ENCODE measurements at places on chromosomes 2 and 18.
A peak's percentile ranks its signal among the peaks of the same experiment; 100 is the strongest.

DNA sequence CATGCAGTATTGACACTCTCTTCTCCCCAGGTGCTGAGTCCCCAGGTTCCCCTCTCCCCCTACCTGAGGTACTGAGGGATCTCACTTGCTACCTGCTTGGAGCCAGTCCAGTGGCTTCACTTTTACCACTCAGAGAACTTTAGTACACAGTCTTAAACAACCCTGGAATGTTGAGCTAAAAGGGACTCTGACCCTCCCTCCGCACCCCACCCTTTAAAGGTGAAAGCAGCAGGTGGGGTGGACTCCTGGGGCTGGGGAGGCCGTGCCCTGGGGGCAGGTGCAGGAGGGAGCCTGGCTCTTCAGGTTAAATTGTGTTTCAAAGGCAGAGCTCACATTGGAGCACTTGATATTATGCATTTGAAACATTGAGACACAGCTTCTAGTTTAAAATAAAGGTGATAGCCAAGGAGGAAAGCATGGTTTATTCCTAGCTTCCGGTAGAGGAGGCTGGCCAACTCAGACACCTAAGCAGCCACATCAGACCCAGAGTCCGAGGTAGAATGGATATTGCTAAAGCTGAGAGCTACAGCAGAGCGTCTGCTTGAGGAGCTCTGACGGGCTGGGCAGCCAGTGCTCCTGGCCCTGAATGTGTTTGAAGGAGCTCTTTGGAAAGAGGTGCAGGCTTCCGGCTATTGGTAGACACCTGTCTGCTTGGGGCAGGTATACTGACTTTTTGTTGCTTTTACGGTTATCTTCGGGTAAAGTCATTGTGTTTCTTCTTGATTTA lies 196.4 kb downstream of the AGAP1 start:
- no peak for DNase-seq

DNA sequence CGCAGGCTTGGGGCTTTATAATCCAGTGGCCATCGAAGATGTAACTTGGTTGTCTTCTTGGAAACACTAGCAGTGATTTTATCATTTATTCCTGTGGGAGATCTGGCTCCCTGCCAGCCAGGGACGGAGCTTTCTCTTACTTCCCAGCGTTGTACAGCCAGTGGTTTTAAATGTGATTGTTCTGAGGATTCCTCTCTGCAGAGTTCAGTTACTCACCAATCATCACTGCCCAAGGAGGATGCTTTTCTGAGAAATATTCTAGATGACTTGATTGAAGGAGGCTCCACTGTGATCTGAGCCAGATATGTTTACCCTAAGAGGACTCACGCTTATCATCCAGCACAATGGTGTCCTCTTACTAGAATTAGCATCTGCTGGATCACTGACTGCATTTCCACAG lies 744.3 kb downstream of the RNF144A start:
- DNase-seq = no peak

DNA sequence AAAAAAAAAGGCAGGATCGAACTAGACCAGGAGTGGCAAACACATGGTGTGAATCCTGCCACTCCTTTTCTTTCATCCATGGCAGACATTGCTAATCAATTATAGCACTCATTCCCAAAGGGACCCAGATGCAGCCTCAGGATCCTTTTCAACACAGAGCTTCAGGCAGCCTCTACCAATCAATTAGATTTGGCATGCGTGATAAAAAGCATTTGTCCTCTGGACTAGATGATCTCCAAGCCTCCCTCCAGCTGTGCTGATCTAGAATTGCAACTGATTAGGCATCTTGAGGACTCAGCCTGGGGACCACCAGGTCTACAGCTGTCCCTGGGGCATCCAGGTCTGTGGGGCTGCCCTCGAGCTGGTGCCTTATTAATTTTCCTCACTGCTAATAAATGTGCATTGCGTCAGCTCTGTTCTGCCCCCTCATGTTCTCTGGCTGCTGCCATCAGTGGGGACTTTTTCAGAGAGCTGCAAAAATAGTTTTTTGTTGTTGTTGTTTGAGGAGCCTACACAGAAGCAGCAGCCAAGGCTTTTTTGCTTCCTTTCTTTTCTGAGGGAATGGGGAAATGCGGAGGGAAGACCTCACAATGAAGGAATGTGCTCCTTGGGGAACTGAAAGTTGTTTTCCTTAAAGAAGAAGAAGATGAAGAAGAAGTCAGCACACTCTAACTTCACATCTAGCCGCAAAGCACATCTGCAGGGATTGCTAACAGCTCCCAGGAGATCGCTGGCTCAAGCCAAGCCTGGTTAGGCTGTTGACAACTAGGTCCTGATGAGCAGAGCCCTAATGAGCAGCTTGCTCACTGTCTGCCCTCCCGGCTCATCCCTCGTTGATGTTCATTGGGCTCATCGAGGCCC lies 8.8 kb upstream of the ATOH8 start:
- DNase-seq = peak; percentile 32

- no peak for DNase-seq
Observed at GRCh38 chr18:50896093-50896492, 17.2 kb downstream of the ME2 start.

GRCh38 chr2:161952783-161953191 lies 121.2 kb downstream of the DPP4 start:
- no peak for DNase-seq

DNA sequence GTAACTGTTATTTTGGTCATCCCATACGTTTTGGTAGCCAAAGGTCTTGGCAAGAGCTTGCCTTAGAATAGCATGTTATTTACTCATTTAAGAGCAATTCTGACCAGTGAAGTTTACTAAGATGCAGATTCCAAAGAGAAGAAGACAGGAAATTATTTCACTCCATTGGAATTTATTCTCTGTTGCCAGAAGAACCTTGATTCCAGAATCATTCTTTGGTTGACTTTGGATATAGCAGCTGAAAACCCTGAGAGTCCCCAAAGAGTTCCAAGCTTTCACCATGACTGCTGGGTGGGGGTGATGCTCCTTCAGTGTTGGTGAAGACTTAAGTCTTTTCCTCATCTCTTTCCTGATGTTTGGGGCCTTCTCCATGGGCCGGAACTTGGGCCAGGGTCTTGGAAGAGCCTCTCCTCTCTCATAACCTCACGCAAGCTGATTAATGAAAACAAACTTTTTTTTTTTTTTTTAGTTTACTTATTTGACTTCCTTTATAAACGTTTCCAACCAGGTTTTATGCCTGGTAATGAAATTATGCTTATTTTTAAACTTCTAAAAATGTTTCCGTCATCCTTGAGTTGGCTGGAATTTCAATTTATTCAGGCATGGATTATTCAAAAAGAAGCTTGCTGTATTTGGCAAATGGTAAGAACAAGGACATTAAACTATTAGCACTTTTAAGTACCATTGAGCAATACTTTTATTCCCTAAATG lies 192.0 kb downstream of the MTX2 start:
- no peak for DNase-seq

DNA sequence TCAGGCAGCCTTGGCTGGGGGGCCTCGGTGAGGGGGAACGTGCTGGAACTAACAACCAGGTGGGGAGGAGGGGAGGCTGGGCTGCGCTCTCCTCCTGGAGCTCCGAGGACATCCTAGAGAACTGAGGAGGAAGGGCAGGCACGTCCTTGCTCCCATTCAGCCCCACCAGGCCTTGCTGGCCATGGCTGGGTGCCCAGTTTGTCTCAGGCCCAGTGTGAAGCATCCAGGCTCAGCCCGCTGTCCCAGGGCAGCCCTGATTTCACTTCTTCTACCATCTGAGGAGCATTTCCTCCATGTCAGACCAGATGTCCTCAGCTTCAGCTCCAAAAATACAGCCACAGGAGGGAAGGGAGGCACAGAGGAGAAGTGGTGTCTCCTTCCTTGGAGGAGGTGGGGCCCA lies 125.4 kb downstream of the CELF4 start:
- DNase-seq = no peak

- DNase-seq = no peak
Observed at GRCh38 chr2:129611471-129611870, 368.0 kb upstream of the RAB6C start.

DNA sequence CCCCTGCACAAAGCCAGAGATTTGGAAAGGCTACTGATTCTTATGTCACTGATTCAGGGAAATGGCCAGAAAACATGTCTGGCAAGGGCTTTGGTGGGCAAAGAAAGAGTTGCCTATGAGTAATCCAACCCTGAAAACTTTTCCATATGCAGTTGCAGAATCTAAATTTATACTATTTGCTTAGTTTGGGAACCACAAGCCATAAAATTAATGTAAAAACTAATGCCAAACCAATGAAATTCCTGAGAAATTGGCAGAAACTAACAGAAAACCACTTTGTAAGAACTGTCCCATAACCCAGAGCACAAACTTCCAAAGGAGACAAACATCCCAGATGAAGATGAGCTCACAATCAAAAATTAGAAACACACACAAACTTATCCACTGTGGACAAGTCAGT lies 48.8 kb downstream of the TCF4 start:
- DNase-seq = no peak

DNA sequence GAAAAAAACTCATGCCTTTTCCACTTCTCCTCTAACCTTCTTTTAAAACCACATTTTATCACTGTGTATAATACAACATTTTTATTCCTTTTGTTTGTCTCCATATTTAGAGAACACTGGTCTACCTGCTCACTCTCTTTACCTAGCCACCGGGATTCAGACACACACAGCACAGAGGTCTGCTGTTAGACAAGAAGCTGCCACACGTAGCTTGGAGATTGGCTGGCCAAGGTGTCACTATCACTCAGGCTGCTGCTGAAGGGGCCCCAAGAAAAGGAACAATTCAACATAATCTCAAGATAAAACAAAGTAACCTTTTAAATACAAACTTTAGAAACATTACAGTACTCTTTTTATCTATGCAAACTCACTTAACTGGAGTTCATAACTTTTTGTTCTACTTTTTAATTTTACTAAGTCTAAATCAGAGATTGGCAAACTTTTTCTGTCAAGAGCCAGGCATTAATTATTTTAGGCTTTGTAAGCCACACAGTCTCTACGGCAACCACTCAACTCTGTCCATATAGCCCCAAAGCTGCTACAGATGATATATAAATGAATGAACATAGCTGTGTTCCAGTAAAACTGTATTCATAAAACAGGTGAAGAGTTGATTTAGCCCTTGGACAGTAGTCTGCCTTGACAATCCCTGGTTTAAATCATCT lies 25.8 kb downstream of the FEZ2 start:
- no peak for DNase-seq

DNA sequence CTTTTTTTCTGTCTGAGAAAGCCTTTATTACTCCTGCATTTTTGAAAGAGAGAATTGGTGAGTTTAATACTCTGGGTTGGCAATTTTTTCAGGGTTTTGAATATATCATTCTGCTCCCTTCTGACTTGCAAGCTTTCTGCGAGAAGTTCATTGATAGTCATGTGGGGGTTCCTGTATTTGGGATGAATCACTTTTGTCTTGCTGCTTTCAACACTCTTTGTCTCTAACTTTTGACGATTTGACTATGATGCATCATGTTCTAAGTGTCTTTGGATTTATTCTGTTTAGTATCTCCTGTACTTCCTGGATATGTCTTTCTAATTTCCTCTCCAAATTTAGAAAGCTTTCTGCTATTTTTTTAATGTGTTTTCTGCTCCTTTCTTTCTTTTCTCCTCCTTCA lies 41.0 kb upstream of the SLC9A2 start:
- no peak for DNase-seq

- peak; percentile 11 for DNase-seq
Observed at GRCh38 chr2:134268265-134268664, 14.4 kb downstream of the MGAT5 start.

GRCh38 chr2:3180082-3180908 lies 197.3 kb downstream of the EIPR1 start:
- no peak for DNase-seq

- DNase-seq = no peak
Observed at GRCh38 chr2:189579585-189580186, 900 bp downstream of the SLC40A1 start.

GRCh38 chr2:46065152-46065551 lies 232.1 kb upstream of the EPAS1 start:
- DNase-seq = no peak

GRCh38 chr2:210620456-210620855 lies 64.1 kb downstream of the CPS1 start:
- DNase-seq = no peak

- DNase-seq = no peak
Observed at GRCh38 chr2:109523121-109523520, 90.6 kb downstream of the SEPTIN10 start.

- DNase-seq = no peak
Observed at GRCh38 chr2:75146606-75147332, 52.6 kb downstream of the TACR1 start.

DNA sequence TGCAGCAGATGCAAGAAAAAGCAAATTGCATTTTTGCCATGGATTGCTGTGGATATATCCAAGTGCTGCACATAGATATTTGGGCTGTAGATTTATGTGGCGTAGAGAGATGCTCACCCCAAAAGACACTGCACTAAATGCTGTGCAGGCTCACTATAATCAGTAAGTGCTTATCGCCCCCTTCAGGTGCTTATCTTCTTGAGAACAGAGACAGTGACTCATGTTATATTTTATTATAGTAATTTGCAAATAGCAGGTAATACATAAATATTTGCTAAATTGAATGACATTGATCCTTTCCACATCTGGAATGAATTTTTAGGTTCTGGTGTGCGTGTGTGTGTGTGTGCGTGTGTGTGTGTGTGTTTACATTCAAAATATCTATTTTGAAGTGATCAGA lies 36.8 kb upstream of the PLEKHM3 start:
- DNase-seq = peak; percentile 29

DNA sequence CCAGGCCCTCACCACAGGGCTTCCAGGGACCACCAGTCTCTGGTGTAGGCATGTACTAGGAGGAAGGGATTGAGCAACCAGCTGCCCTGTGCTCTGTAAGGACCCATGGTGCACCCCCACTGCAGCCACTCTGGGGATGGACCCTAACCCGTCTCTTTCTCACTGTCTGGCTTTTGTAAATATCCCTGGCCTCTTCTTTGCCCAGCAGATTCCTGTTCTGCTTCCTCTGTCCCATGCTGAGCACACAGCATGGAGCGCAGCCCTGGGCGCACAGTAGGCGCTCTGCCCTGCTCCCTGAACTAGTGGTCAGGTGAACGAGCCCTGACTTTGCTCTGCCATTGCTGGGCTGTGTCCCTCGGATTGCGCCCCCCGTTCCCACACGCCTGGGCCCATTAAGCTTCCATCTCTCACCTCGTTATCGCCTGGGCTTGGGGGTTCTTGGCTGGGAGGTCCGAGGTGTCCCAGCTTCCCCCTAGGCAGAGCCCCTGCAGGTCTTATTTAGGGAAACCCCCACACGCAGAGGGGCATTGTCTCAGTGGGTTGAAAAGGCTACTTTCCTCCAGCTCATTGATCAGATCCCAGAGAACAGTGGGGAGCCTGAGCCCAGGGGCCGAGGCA lies 162.1 kb downstream of the MYCN start:
- DNase-seq = no peak

DNA sequence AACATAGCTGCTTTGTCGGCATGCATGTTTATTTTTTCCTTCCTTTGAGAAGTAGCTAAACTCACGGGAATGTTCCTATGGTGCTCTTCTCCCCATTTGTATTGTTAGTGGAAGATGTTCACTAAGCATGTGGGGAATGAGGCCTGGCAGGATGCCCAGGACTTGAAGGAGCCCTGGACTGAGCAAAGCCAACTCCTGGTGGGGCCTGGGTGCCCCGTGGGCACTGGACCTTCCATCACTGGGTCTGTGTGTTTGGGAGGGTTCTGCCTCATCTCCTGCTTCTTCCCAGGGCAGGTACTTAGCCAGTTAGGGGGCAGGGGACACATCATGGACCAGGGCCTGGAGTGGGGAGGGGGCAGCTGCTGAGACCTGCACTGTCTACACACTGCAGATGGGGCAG lies 49.3 kb downstream of the ACAA2 start:
- no peak for DNase-seq

- DNase-seq = no peak
Observed at GRCh38 chr2:242051463-242051862, 181.9 kb downstream of the RTP5 start.

GRCh38 chr2:18610651-18611050 lies 21.3 kb upstream of the NT5C1B start:
- no peak for DNase-seq
